H4 (cell line): ENCODE measurements at places on chromosomes 5 and 9. TPM values are rescaled to one million over a fixed set of nuclear protein-coding genes. Genes with fewer than 3 reads are reported as not detected.

- peak; percentile 28 for DNase-seq
These were observed 612 bp upstream of the ATG10 start for GRCh38 chr5:81971111-81971711.

GRCh38 chr9:4979239-4979638 lies 5.8 kb upstream of the JAK2 start:
- no peak for DNase-seq

DNA sequence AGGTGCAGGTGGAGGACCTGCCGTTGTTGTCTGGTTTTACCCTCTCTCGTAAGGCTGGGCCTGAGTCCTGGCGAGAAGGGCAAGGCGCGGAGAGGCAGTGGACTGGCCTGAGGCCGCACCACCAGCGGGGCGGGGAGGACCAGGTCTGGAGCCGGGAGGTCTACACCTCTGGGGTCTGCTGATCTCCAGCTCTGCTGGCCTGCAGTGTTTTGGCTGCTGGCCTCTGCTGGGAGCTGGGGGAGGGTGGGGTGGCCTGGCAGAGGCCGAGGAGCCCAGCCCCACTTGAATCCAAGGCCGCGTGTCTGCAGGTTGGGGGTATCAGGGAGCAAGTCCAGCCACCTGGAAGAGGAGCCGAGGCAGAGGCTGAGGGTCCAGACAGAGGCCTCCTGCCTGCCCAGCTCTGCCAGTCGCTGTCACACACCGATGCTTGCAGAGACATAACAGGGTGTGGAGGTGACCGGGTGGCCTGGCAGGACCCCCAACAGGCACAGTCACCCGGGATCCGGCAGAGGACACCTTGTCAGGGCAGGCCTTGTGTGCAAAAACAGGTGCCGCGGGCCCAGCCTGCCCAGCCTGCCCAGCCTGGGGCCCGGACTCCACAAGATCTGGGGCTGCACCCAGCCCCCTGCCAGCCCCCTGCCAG lies 29.9 kb upstream of the NOTCH1 start:
- DNase-seq, result no peak

DNA sequence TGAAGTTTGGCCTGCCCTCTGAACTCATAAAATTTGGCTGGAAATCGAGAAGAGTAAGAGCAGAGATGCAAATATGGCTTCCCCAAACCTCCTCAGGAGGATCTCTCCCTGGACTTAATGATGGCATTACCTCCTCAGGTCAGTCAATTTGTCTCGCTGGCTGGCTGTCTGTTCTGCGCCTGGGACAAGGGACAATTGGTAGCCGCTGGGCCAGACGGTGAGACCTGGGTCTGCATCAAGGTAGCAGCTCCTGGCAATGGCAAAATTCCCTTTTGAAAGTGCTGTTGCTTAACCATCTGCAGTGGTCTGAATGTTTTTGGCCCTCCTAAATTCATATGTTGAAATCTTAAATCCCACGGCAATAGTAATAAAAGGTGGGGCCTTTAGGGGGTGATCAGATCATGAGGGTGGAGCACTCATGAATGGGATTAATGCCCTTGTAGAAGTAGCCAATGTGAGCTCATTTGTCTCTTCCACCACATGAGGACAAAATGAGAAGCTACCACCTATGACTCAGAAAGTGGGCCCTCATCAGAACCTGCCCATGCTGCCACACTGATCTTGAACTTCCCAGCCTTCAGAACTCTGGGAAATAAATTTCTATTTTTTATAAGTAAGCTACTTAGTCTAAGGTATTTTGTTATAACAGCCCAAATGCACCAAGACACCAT lies 439.3 kb upstream of the KLF4 start:
- no peak for DNase-seq

GRCh38 chr9:127449332-127449966 lies 1.8 kb downstream of the RPL12 start:
- no peak for DNase-seq

GRCh38 chr5:181200816-181201215 lies 4.2 kb downstream of the TRIM7 start:
- DNase-seq, result no peak

GRCh38 chr5:59094864-59095263 lies 512.0 kb downstream of the RAB3C start:
- DNase-seq, result no peak

DNA sequence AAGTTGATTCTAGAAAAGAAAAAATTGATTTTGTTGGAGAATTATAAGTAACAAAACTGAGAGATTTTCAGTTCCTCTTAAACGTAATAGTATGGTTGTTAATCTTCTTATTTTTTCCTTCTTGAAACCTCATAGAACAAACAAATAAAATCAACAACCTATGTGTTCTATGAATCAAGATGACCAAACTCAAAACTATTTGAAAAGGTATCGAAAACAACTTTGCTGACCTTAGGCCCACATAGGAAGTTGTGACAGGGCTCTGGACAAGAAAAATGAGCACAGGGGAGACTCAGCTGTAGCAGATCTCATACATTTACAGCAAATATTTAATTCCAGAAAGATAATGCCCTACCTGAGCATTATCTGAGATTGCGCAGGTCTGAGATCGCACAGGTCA lies 169.4 kb upstream of the CCNH start:
- DNase-seq, result no peak

DNA sequence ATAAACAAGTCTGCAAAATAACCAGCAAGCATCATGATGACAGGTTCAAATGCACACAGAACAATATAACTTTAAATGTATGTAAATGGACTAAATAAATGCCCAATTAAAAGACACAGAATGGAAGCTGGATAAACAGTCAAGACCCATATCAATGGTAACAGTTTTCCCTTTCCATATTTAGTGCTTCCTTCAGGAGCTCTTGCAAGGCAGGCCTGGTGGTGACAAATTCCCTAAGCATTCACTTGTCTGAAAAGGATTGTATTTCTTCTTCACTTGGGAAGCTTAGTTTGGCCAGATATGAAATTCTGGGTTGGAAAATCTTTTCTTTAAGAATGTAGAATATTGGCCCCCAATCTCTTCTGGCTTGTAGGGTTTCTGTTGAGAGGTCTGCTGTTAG lies 120.2 kb upstream of the RASA1 start:
- DNase-seq, result no peak

Gene KIF4B
- total RNA-seq, result 0.02 TPM in 1 of 2 replicates, not detected in the other
